ENCODE measurements at places on chromosomes 4 and X.

DNA sequence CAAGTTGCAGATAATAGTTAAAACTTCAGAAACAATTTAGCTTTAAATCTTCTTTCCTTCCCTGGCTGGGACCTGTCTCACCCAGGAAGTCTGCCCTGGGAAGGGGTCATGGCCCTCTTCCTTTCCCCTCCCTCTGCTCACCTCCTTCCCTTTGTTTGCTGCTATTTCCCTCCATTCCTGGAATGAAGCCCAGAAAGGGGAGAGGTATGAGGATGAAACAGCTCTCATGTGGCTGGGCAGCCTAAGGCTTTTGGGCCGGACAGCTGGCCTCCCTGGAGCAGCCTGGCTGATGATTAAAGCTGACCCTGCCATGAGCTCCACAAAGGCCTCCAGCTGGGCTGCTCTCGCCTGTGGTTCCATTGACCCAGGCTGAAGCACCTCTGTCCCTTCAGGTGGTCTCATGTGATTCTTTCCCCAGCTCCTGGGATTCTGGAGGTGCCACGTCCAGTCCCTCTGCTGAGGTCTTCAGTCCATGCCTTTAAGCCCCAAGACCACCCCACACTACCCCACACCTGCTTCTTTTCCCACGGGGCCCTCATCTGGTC, 202.1 kb downstream of the PTTG2 start:
- no peak for DNase-seq

DNA sequence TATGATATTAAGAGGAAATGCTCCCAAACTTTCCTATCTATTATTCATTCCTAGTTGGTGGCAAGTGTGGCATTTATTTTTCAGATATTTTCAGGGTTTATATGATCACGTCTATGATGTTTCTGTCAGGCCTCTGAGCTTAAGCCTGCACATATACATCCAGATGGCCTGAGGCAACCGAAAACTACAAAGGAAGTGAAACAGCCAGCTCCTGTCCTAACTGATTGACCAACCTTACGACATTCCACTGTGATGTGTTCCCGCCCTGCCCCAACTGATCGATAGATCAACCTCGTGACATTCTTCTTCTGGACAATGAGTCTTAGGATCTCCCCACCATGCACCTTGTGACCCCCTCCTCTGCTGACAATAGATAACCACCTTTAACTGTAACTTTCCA, 67.6 kb upstream of the CTSO start:
- no peak for DNase-seq

DNA sequence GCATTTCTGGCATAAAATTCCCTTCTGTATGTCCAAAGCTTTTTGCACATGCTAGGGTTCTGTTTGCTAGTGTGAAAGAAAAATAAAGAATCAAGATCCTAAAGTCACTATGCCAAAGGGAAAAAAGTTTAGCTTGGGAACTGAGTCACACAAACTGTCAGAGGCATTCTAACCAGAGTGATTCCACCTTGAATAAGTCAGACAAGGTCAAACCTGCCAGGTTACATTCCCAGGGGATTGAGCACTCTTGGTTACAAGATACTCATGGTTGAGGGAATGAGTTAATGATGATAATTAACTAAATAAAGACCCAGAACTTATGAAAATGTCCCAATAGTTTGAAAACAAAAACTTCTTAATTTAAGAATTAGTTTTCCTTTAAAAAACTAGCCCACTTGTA, 13.7 kb upstream of the UGT2B17 start:
- no peak for DNase-seq

DNA sequence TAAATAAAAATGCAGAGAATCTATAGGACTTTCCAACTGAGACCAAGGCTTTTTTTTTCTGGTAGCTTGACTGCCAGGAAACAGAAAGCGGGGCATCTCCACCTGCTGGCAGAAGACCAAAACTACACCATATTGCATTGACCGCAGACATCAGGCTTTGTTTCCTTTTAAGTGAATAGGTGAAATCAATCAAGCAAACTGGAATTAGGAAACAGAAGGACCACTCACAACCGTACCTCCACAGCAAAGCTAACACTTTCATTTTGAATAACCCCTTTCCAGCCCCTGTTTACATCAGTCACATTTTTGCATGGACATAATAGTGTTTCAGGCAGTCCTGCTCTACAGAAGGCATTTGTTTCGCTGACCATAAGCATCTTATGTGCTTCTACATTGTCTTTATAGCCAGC, 218.2 kb downstream of the IDS start:
- DNase-seq: peak; percentile 17

GRCh38 chr4:113639326-113639725, 122.2 kb downstream of the CAMK2D start:
- DNase-seq: no peak

DNA sequence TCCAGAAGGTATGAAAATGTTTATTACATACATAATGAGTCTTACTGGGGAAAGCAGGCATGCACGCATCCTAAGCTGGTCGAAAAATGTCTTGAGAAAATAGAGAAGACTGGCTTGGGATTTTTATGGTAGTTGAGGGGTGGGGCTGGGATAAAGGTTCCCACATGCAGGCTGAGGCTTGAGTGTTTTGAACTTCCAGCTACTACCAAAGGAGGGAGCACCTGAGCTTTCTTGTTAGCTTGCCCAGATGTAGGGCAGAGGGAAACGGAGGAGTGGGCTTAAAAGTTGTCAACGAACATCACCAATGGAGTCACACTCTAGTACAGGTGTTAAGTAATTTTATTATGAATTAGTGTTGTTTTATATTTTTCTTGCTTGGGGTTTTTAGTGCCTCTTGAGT, 39.6 kb upstream of the SRPX start:
- DNase-seq: no peak

DNA sequence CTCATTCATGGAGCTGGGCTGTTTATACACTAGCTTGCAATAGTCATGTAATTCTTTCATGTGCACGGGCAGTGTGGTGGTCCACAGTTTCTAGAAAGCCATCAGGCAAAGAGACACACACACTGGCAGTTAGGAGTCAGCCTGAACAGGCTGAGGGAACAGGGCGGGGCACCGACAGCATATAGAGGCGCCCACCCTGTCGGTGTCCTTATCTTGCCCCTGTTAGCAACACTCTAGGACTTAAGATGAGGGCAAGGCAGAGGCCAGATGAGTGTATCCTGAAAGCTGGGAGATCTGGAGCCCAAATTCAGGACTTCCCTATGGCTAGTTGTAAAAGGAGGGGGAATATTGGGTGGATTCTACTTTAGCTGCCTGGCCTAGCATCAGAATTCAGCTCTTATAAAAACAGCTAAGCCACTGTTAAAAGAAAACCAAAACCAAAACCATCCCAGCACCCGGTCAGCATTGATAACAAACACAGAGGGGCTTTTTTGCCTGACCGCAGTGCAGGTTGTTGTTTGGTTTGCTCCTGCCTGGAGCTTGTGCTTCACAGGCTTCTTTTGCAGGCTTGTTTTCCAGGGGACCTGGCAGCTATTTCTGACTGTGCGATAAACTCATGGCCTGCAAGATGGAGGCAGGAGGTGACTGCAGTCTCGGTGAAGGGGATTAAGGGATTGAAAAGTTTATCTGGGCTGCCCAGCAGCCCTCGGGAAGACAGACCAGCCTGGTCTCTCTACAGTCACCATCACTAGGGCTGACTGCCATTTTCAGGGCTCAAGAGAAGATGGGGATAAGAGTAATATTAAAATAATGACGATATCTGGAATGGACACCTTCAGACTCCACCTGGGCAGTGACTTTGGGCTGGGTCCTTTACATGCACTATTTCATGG, 638.9 kb downstream of the MID1IP1 start:
- no peak for DNase-seq

DNA sequence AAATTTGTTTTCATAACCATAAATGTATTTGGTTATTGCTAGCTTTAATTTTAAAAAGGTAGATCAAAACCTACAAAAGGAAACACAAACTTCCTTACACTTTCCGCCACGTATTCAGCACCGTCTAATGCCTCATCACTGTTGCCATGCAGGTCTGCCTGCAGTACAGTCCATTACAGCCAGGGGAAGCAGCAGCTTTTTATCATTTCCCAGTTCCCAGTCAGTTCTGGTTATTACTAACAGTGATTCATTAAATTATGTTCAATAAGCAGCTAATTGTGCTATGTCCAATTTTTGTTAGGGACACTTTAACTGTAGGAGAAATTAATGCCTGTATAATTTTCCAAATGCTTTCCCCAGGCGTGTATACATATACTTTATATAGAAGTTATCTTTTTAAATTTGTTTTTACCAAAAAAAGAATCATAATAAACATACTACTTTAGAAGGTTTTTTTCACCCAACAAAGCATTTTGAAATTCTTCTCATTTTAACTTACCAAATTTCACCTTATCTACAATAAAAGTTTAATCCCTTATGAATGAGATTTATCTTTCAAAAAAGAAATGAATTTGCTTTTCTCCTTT, 93.3 kb downstream of the ANXA3 start:
- peak; percentile 22 for DNase-seq

Data from caudate nucleus (tissue), 63 donors.